A549 treated with Mapracorat at 1 μM for 4 hours (cell line): ENCODE measurements at places on chromosomes 1 and 21. TPM values are rescaled to one million over a fixed set of nuclear protein-coding genes. Genes with fewer than 3 reads are reported as not detected.

Gene SERPINC1
- total RNA-seq = not detected in 5 replicates

Gene GJB5
- 0.12 to 0.27 TPM (median 0.15 TPM) in 4 of 5 replicates, not detected in the other for total RNA-seq

Gene MYBPH
- total RNA-seq = 0.09 TPM in 1 of 5 replicates, not detected in the others

Gene KRTAP19-3
- not detected in 5 replicates for total RNA-seq

Gene BSND
- total RNA-seq = not detected in 5 replicates

Gene VSIG8
- 0.17 TPM in 1 of 5 replicates, not detected in the others for total RNA-seq

Gene LDLRAD1
- not detected in 5 replicates for total RNA-seq

Gene S100A7A
- total RNA-seq = not detected in 5 replicates

Gene HDAC1
- 52.5 to 57.3 TPM (median 53.7 TPM) in 5 replicates for total RNA-seq

Gene CCDC190
- total RNA-seq = not detected in 5 replicates

Gene AGO3
- 6.0 to 7.4 TPM (median 7.0 TPM) in 5 replicates for total RNA-seq

Gene SAMD13
- total RNA-seq = 0.52 to 0.81 TPM (median 0.54 TPM) in 5 replicates

Gene TNFRSF1B
- total RNA-seq = 0.35 to 0.78 TPM (median 0.48 TPM) in 5 replicates

Gene OR6N1
- not detected in 5 replicates for total RNA-seq
